ENCODE measurements at places on chromosomes 16 and 17.

GRCh38 chr17:42904110-42904469 lies 3.5 kb downstream of the G6PC1 start:
- DNase-seq, result no peak

GRCh38 chr17:1060991-1061390 lies 64.1 kb downstream of the TIMM22 start:
- DNase-seq, result no peak

DNA sequence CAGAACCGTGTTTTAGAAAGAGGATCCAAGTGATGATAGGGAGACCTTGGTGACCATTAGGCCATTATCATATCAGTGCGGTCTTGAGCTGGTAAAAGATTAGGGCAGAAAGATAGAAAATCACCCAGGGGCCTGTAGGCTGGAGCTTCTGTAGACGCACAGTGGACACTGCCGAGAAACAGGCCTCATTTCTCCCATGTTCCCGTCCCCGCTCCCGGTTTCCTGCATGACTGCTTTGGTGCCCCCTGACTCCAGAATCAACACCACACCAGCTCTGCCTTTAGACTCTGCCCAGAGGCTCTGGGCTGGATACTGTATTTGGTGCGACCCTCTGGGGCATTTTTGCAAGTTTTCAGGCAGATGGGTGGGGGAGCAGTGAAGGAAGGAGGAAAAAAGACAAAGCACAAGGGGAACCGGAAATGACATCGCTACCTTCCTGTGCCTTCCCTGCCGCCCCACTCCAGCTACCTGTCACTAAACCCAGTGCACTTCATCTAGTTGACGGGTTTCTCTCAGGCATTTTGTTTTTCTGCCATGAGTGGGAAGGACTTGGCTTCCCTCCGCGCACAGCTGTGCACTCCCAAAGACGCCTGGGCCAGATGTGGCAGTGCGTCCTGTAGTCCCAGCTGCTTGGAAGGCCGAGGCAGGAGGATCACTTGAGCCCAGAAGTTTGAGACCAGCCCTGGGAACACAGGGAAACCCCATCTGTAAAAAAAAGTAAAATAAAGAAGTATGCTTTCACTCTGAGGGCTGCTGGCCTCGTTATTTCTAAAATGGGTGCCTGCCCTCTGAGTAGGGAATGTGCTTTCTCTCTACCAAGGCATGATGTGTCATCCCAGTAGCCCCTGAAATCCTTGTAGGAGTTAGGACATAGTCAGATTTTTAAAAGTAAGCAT lies 214.1 kb downstream of the RPTOR start:
- no peak for DNase-seq

GRCh38 chr17:57174591-57174990 lies 81.7 kb upstream of the MSI2 start:
- DNase-seq, result no peak

DNA sequence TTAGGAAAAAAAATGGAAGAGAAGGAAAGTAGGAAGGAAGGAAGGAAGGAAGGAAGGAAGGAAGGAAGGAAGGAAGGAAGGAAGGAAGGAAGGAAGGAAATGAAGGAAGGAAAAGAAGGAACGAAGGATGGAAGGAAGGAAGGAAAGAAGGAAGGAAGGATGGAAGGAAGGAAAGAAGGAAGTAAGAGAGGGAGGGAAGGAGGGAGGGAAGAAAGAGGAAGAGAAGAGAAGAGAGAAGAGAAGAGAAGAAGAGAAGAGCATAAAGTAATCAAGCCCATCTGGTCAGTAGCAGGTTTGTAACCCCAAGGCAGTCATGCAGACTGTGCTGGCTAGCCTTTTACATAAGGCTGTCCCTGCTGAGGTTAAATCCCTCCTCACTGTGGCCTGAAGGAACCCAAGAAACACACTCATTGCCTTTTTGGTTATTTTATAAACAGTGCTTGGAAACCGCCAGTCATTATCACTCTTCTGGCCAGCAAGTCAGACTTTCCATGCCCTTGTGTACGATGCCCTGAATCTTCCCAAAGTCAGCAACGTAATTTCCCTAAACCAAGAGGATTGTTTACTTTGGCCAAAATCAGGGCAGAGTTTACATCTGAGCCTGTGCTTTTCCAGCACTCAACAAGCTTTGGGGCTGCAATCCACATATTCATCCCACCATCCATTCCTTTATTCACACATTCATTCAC lies 409.6 kb upstream of the MAF start:
- DNase-seq, result no peak

GRCh38 chr16:55291847-55292246 lies 32.2 kb upstream of the IRX6 start:
- no peak for DNase-seq

- no peak for DNase-seq
Measured at GRCh38 chr17:10036511-10037061, 131.5 kb upstream of the RCVRN start.

GRCh38 chr16:75494184-75494583 lies 1.1 kb downstream of the CHST6 start:
- no peak for DNase-seq

DNA sequence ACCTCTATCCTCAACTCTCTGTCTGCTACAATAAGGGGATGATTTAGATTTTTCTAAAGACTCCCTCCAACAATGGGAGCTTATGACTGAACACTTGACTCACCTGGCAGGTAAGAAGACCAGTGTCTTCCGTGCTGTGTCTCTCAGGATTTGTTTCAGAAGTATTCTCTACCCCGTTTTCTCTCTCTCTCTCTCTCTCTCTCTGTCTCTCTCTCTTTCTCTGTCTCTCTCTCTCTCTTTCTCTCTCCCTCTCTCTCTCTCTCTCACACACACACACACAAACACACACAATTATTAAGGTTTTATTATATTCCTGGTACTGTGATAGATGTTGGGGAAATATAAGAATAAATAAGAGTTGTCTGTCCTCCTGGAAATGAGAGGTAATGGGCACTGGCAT lies 263.9 kb downstream of the TOX3 start:
- no peak for DNase-seq

GRCh38 chr16:27109666-27110523 lies 43.2 kb downstream of the C16orf82 start:
- peak; percentile 66 for DNase-seq

DNA sequence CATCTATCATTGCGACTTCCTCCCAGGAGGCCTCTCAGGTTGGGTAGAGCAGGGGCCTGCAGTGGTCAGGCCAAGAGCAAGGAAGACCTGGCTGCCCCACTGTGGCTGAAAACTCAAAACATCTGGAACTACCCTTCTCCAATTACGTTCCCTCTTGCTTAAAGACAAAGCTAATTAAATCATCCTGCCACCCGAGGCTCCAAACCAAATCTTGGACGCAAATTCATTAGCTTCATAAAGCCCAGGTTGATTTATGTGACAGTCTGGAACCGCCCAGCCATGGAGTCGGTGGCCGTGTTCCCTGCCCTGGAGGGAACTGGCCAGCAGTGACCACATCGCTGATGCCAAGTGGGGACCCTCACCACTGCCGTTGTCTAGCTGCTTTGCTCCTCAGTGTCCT lies 21.4 kb downstream of the GRIN2C start:
- no peak for DNase-seq

DNA sequence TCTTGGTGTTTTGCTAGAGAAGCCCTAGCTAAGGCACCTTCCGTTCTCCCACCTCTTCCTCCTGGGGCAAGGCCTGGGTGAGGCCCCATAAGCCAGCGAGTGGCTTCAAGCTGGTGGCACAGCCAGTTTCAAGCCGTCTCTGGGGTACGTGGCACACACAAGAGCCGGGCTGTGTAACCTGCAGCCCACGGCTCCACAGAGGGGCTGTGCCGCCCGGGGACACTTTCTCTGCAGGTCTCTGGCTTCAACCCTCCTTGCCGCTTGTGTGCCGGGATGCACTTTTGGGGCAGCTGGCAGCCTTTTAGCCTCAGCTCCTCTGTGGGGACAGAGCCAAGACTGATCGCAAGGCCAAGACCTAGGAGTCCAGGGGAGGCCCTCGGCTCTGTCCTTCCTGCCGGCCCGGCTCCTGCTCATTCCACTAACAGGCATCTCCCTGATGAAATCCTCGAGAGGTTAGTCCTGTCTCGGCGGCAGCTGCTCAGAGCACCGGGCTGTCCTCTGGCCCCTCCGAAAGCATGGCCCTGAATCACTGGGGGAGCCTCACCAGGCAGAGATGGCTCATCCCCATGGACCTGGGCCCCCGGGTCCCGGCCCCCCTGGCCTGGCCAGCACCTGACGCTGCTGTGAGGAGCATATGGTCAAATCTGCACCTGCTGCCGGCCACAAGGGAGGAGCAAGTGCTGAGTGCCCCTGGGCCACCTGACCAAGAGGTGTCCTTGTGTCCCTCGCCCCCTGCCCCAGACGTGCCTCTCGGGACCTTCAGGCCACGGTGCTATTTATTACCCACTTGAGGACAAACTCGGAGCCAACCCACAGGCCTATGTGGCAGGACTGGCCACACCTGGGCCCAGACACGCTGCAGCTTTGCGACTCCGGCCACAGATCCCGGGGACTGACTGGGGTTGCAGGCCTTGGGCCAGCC lies 98.5 kb downstream of the METRNL start:
- DNase-seq, result no peak

- DNase-seq, result peak; percentile 36
Measured at GRCh38 chr17:31093866-31094599, 744 bp upstream of the NF1 start.

GRCh38 chr17:352421-353212 lies at the start of gene RPH3AL:
Gene RPH3AL, minus strand, starts transcription at chr17:352807. Its CDS starts 25,264 bp downstream, at chr17:327543.
- DNase-seq, result no peak

DNA sequence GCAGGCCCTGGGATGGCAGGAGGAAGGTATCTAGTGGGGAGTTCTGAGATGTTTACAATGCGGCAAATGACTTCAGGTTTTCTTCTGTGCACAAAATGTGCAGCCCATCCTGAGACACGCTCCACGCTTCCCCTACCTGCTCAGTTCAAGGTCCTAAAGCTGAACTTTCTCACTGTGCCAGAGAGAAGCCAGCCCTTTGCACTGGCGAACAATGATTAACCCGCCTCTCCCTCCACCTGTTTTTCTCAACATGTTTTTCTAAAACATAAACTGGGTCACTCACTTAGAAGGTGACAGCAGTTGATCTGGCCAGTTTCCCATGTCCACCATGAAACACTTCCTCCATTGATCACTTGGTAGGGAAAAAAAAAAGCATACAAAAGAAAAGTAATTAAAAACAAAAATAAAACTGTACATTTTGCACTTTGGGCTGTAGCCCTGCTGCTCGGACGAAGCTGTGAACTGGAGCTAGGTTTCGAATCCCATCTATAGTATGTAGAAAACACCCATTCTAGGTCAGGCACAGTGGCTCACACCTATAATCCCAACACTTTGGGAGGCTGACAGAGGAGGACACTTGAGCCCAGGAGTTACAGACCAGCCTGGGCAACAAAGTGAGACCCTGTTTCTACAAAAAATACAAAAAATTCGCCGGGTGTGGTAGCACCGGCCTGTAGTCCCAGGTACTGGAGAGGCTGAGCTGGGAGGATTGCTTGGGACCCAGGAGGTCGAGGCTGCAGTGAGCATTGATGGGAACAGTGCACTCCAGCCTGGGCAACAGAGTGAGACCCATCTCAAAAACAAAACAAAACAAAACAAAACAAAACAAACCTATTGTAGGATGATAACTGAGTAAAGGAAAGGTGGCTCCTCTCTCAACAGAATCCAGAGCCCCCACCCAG lies 6.1 kb upstream of the G6PC1 start:
- DNase-seq, result no peak

GRCh38 chr17:77685881-77686486 lies 272.5 kb upstream of the TNRC6C start:
- no peak for DNase-seq

DNA sequence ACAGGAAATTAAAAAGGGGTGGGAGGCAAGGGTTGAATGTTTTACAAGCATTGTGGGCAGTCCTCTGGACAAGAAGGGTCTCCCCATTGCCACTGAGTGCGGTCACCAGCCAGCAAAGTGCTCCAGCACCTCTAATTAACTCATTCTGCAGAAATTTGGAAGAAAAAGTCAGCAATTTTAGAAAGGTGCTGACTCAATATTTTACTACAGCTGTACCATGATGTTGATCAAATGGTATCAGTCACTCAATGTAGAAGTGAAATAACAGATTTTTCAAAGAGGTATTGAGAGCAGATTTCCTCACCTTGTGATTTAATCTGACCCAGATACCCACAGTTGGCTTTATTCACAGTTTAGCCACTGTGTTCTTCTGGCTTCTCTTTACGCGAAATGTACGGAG lies 96.7 kb downstream of the PMP22 start:
- no peak for DNase-seq

- DNase-seq, result no peak
Measured at GRCh38 chr16:27470567-27471431, 68.8 kb downstream of the IL21R start.

GRCh38 chr16:86211265-86211664 lies 299.1 kb upstream of the FOXF1 start:
- DNase-seq, result no peak

DNA sequence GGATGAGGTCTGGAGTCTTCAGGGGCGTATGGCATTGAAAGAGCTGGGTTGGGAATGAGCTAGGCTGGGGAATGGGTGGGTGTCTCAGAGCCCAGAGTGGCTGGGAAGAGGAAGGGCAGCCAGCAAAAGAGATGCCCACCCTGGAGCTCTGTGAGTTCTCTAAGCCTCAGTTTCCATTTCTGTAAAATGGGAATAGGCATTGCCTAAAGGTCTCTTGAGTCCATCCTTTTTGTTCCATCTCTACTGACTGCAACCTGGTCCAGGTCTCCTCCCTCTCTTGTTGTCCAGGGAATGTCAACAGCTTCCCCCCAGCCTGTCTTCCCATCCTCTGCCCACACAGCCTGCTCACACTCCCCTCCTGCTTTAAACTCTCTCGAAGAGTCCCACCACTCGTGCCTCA lies 19.6 kb downstream of the CCDC102A start:
- no peak for DNase-seq

GRCh38 chr17:77546772-77547241 lies 406.0 kb downstream of the SEC14L1 start:
- DNase-seq, result no peak

- no peak for DNase-seq
Measured at GRCh38 chr17:21345236-21345635, 30.9 kb upstream of the KCNJ12 start.

DNA sequence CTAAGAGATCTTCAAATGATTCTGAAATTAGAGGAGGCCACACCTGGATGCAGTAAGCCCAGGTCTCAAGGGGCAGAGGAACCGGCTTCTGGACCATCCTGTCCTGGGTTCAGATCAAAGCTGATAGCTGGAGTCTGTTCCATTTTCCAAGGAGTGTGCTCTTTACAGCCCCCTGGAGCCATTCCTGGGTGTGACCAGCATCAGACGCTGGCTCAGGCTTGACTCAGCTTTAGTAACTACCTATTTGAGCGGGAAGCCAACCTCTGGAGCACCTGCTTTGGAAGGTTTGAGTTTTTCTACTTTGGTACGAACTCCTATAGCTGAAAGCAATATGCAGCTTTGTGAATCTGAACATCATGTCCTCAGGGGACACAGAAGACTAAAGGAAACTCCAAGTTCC lies 12.9 kb upstream of the BBS2 start:
- DNase-seq, result no peak
